A549 treated with Mapracorat at 1 μM for 4 hours (cell line): ENCODE measurements at places on chromosomes 2 and 18. TPM values are rescaled to one million over a fixed set of nuclear protein-coding genes. Genes with fewer than 3 reads are reported as not detected.

Gene CYP1B1
- total RNA-seq, result 3.9 to 4.9 TPM (median 4.2 TPM) in 5 replicates

Gene NAT8
- total RNA-seq, result not detected in 5 replicates

Gene ABCG5
- not detected in 5 replicates for total RNA-seq

Gene ATP5MC3
- total RNA-seq, result 439 to 516 TPM (median 510 TPM) in 5 replicates

Gene AP1S3
- total RNA-seq, result 27.1 to 42.2 TPM (median 34.3 TPM) in 5 replicates

Gene PPP4R1
- total RNA-seq, result 39.2 to 41.4 TPM (median 39.7 TPM) in 5 replicates

Gene ALK
- total RNA-seq, result not detected in 5 replicates

Gene EVA1A
- total RNA-seq, result 7.8 to 14.0 TPM (median 9.1 TPM) in 5 replicates

Gene CTIF
- total RNA-seq, result 11.6 to 16.1 TPM (median 14.5 TPM) in 5 replicates

Gene PDK1
- 3.4 to 4.1 TPM (median 3.7 TPM) in 5 replicates for total RNA-seq

Gene SERPINB4
- 0.08 to 0.09 TPM in 2 of 5 replicates, not detected in the others for total RNA-seq

Gene NT5DC4
- not detected in 5 replicates for total RNA-seq

Gene TMSB10
- total RNA-seq, result 9,237 to 10,710 TPM (median 10,051 TPM) in 5 replicates

Gene TUBA4B
- total RNA-seq, result 0.13 to 0.28 TPM (median 0.18 TPM) in 4 of 5 replicates, not detected in the other

Gene ODC1
- total RNA-seq, result 149 to 169 TPM (median 161 TPM) in 5 replicates

Gene IGFBP2
- 66.0 to 94.9 TPM (median 90.1 TPM) in 5 replicates for total RNA-seq

Gene OTOS
- not detected in 5 replicates for total RNA-seq

Gene LHCGR
- not detected in 5 replicates for total RNA-seq

Gene FAM228B
- total RNA-seq, result 1.1 to 4.1 TPM (median 3.6 TPM) in 5 replicates

Gene DLX1
- 3.2 to 4.0 TPM (median 3.2 TPM) in 5 replicates for total RNA-seq

Gene ITPRIPL1
- total RNA-seq, result not detected in 5 replicates

Gene PARD3B
- total RNA-seq, result 0.62 to 1.1 TPM (median 1.0 TPM) in 5 replicates

Gene PLCD4
- total RNA-seq, result 0.29 to 0.56 TPM (median 0.39 TPM) in 5 replicates

Gene CCDC74B
- 5.7 to 7.3 TPM (median 6.1 TPM) in 5 replicates for total RNA-seq

Gene CFC1
- not detected in 5 replicates for total RNA-seq

Gene MARCO
- total RNA-seq, result 0.08 to 0.27 TPM (median 0.10 TPM) in 3 of 5 replicates, not detected in the others

Gene CIB4
- 0.31 to 0.38 TPM (median 0.35 TPM) in 3 of 5 replicates, not detected in the others for total RNA-seq

Gene CDH2
- total RNA-seq, result 33.8 to 49.4 TPM (median 45.3 TPM) in 5 replicates

Gene C2orf80
- not detected in 5 replicates for total RNA-seq

Gene ACSL3
- 116 to 172 TPM (median 141 TPM) in 5 replicates for total RNA-seq

Gene PREB
- 44.7 to 60.1 TPM (median 58.3 TPM) in 5 replicates for total RNA-seq

Gene TXNDC9
- 36.6 to 51.1 TPM (median 40.6 TPM) in 5 replicates for total RNA-seq

Gene ANKRD30BL
- total RNA-seq, result not detected in 5 replicates

Gene ITGB6
- total RNA-seq, result 0.48 to 0.95 TPM (median 0.83 TPM) in 5 replicates

Gene UGT1A4
- total RNA-seq, result 0.07 to 0.12 TPM in 2 of 5 replicates, not detected in the others

Gene RBKS
- total RNA-seq, result 6.7 to 9.2 TPM (median 8.3 TPM) in 5 replicates

Gene CXCR1
- total RNA-seq, result not detected in 5 replicates

Gene NFATC1
- total RNA-seq, result 4.5 to 7.1 TPM (median 6.1 TPM) in 5 replicates

Gene CCT4
- 300 to 307 TPM (median 303 TPM) in 5 replicates for total RNA-seq

Gene MFSD6
- 23.6 to 34.4 TPM (median 29.3 TPM) in 5 replicates for total RNA-seq

Gene ANKRD30B
- not detected in 5 replicates for total RNA-seq

Gene ME2
- 30.8 to 37.0 TPM (median 34.6 TPM) in 5 replicates for total RNA-seq

Gene CDK15
- total RNA-seq, result not detected in 5 replicates

Gene ALPG
- total RNA-seq, result 0.23 to 0.45 TPM (median 0.28 TPM) in 5 replicates

Gene CYS1
- total RNA-seq, result 1.1 to 2.0 TPM (median 1.5 TPM) in 5 replicates

Gene FBXO36
- 0.83 to 1.7 TPM (median 1.4 TPM) in 5 replicates for total RNA-seq

Gene IL36B
- 0.15 to 0.34 TPM (median 0.17 TPM) in 3 of 5 replicates, not detected in the others for total RNA-seq

Gene SERPINB3
- 0.16 to 0.27 TPM in 2 of 5 replicates, not detected in the others for total RNA-seq
